GM12891 (cell line): ENCODE measurements at places on chromosomes 12 and 14.

DNA sequence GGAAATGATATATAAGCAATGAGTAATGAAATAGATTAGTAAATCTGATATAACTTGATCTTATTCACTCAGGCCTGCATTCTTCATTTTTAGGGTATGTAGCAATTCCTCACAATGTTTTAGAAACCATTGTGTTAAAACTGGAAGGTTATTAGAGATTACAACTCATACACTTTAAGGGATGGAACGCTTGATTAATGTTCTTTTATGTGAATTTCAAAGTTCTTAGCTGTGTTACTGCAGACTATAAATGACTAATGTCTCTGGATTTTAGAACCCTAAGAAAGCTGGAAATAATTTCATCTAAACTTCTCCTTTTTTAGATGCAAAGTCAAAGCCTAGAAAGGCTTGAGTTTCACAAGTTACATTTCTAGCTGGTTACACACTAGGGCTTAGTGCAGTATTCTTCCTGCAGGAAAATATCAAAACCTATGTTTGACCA, 148.2 kb upstream of the CLEC14A start:
- DNase-seq: no peak

DNA sequence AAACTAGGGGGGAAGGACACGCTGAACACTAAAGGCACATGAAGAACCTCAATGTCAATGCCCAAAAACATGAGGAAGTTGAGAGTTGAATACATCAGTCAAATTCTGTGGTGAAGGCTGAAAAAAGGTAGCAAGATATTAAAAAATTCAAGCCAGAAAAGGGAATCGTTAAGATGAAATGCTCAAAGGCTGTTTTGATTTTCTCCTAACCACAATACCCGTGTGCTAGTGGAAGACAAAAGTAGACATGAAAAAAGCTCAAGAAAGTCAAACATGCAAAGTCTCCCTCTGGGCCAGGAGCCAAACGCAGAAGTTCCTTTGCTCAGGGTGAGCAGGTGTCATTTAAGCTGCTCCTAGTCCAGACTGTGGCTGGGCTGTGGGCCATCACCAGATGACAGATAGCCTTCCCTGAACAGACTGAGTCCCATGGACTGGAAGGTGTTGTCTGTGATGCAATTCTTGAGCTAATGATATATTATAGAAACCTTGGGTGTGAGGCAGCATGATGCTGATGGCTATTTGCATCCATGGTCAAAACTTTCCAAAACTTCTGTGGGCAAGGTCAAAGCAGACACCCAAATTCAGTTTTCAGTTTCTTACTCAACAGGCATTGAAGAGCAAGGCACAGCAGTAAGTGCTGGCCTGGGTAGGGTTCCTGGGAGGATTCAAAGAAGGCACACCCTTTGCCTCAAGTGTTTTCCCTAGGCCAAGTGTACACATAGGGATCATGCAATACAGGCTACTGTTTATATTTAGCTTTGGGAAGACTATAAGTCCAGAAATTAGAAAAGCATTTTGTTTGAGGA, 81.6 kb downstream of the MYRFL start:
- DNase-seq: no peak

DNA sequence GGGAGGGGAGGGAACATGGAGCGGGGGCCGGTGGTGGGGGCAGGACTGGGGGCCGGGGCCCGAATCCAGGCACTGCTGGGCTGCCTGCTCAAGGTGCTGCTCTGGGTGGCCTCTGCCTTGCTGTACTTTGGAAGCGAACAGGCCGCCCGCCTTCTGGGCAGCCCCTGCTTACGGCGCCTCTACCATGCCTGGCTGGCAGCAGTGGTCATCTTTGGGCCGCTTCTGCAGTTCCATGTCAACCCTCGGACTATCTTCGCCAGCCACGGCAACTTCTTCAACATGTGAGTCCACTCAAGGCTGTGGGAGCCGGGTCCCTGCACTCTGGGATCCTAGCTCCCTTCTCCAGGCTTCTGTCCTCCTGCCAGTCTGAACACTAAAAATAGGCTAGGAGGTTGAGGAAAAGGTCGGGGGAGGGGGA, 1.1 kb downstream of the FITM1 start:
- no peak for DNase-seq

- DNase-seq: no peak
These were observed 34.0 kb upstream of the JDP2 start for GRCh38 chr14:75393794-75394193.
